HTR-8/SVneo (cell line): ENCODE measurements at places on chromosomes 11 and 22.
A peak's percentile ranks its signal among the peaks of the same experiment; 100 is the strongest.

- no peak for DNase-seq
Observed at GRCh38 chr11:108727665-108728064, 62.8 kb downstream of the DDX10 start.

DNA sequence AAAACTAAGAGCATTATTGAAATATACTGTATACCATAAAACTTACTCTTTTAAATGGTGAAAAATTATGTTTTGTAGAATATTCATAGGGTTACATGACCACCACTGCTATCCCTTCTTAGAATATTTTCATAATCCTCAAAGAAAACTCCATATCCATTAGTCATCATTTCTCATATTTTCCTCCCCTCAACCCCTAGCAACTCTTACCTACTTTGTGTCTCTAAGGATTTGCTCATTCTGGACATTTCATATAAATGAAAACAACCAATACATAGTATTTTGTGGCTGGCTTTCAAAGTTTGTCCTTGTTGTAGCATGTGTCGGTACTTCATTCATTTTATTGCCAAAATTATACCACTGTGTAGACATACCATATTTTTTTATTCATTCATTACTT lies 863.8 kb downstream of the KCNA4 start:
- DNase-seq: no peak

DNA sequence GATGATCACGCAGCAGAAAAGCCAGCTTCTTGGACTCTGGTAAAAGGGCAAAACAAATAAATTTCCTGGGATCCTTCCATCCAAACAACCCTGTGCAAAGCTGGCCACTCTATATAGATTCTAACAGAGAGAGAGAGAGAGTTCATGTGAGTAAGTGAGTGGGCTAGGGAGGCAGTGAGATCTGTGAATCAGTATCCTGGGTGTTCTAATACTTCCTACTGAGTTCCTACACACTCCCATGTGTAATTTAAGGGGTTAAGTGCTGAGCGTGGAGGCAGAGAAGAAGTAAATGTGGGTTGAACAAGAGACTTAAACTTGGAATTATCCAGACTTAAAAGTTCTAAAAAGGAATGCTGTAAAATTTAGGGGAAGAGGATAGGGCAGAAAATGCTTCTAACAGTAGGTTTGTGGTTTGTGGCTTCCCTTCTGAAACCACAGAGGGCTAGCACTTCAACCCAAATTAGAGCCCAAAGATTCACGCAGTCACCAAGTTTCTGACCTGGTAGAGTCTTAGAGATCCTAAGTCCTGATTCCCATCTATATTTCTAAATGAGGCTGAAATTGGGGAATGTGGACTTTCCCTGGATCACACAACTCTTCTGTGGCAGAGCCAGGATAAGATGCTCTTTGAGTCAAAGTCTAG lies 413.9 kb downstream of the TENM4 start:
- DNase-seq: no peak

DNA sequence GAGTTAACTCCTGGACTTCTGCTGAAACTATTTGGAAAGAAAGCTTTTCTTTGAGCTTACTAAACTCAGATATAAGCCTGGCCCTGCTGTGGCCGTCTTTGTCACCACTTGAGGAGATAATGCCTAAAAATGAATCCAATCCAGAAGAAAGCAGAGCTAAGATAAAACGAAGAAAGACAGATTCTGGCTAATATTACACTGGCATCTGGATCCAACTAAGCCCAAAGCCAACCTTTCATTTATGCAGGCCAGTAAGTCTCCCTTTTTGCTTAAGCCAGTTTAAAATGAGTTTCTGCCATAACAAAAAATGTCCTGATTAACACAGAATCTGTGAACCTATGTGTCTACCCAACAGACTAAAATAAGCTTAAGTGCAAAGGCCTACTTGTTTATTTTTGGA lies 34.5 kb downstream of the PIK3C2A start:
- no peak for DNase-seq

DNA sequence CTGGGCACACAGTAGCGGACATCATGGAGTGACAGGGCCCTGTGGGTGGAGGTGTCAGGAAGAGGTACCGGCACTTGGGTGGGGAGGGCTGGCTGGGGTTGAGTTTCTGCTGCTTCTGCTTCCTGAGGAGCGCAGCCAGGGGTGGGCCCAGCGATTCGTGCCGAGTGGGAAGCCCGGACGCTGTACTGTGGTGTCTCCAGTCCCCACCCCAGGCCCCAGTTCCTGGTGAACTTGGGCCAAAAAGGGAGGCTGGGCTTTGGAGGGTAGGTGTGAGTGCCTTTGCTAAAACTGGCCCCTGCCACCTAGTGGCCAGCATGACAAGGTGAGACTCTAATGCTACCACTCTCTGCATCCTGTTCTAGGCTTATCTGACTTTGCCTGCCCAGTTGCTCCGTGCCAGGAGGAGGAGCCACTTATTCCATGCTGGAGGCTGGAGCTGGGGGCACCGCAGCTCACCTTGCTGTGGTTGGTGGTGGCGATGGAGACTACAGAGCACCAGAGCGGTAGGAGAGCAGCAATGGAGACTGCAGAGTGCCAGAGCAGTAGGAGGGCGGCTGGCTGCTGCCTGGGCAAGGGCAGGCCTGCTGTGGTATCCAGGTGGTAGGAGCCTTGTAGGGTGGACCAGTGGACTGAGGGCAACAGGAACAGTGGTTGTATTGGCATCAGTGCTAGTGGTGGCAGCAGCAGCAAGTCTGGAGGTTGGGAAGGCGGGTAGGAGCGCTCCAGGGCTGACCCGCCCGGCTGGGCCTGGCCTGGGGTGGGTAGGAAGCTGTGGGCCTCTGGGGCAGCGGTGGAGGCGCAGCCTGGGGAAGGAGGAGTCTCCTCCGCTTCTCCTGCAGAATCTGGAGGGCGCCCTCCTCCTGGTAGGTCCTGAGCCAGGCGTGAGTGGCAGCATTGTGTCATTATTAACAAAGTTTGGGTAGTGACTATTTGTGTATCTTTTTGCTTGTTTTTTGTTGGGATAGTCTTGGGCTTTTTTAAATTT lies 2.2 kb upstream of the RFPL2 start:
- DNase-seq: no peak

- DNase-seq: peak; percentile 86
Observed at GRCh38 chr11:12556788-12557384, 117.3 kb upstream of the TEAD1 start.

DNA sequence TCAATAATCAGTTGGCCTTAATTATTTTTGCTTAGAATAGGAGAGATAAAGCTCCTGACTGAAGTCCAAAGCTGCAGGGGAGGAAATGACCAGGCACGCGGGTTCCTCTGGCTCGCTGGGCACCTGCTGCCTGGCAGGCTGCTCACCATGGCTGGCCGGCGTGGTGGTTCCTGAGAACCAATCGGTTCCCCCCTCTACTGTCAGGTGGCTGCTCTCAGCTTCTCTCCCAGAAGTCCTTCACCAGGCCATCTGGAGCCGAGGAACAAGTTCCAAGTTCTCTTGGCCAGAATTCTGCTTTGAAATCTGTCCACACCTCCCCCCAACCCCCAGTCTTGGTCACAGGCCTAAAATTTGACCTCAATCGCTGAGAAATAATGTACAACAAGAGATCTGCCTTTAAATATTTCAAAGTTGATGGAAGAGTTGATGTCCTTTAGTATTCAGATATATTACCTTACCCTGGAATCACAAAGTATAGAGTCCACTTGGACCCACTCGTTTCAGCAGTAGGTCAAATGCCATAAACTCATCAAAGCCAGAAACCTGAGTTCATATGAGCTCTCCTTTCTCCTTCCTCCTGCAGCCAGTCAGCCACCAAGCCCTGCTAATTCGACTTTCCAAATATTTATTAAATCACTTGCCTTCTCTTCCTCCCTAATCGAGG lies 25.2 kb downstream of the EXPH5 start:
- DNase-seq: no peak

DNA sequence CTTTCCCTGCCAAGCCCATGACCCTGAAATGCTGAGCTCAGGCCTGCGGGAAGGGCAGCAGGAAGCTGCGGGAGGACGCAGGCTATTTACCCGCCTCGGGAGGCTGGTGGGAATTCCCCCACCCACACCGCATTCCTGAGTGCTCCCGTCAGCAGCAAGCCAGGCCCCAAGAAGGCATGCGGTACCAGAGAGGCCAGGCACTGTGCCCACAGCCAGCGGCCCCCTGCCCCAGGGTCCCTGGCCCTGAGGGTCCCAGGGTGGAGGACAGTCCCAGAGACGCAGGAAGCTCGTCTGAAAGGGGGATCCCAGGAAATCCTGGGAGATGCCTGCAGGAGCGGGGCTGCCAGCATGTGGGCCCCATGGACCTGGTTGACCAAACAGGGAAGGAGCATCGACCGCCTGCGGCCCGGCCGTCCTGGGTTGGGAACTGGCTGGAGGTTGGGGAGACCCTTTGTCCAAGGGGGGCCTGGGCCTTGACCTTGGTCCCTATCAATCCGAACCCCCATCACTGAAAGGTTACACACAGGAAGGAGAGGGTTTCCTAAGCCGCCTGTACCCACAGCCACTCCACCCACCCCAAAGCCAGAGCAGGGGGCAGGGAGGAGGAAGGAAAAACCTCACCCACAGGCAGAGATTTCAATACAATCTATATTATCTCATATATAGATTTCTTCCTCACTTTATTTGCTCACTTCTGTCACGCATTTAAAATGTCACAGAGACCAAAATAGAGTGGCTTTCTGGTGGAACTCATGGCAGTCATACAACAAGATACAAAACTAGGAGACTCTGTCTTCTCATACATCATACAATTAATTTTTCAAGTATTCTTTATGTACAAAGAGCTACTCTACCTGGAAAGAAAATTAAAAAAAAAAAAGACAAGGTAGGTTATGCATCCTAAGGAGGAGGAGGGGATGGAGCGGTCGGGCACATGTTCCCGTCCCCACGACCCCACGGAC lies 17.1 kb downstream of the MAFF start:
- peak; percentile 71 for DNase-seq

GRCh38 chr11:65672982-65673381 lies 10.3 kb upstream of the RELA start:
- DNase-seq: no peak

DNA sequence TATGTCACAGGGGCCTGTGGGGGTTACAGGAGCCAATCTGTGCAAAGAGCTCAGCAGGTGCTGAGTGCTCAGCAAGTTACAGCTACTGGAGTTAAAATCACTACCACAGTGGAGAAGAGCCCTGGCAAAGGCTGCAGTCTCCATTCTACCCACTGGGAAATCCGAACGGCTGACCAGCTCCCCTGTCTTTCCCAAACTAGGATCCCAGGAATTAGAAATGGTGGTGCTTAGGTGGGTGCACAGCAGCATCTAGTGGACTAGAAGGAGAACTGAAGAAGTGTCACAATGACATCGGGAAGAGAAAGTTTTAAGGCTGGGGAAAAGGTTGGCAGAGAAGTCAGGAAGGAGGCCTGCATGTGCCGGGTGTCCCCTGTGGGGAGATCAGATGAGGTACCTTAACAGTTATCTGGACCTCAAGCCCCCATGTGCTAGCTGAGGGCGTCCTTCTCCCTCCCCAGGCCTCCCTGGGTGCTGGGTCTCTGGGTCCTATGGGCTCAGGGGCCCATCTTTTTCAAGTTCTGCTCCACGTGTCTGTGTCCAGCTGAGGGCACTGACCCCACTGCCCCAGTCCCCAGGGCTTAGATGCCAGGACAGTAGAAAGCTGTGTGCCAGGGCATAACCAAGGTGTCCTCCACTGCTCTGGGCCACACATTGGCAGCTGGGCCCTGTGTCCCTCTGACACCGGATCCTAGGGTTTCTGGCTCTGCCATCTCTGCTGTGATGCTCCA lies 1.9 kb downstream of the PIWIL3 start:
- DNase-seq: peak; percentile 38

GRCh38 chr22:17841836-17842235 lies 67.6 kb upstream of the BID start:
- DNase-seq: no peak

- DNase-seq: no peak
Observed at GRCh38 chr22:40000171-40000570, 5.4 kb downstream of the FAM83F start.

DNA sequence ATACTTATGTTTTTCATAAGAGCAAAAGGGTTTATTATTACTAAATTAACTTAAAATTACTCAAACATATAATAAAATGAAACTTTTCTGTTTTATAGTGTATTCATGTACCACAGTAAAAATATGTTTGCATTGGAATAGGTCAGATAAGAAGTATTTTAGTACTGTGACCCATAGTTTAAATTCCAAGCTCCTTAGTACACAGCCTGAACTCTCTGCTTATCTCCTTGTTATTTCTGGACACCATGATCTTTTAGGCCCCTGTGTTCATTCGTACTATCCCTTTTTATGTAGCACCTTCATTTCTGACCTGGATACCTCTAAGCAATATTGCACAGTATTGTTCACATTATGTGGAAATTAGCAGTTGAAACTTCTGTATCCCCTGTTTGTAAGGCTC lies 296.7 kb upstream of the SYN3 start:
- DNase-seq: no peak

- no peak for DNase-seq
Observed at GRCh38 chr11:115776916-115777315, 272.7 kb upstream of the CADM1 start.

DNA sequence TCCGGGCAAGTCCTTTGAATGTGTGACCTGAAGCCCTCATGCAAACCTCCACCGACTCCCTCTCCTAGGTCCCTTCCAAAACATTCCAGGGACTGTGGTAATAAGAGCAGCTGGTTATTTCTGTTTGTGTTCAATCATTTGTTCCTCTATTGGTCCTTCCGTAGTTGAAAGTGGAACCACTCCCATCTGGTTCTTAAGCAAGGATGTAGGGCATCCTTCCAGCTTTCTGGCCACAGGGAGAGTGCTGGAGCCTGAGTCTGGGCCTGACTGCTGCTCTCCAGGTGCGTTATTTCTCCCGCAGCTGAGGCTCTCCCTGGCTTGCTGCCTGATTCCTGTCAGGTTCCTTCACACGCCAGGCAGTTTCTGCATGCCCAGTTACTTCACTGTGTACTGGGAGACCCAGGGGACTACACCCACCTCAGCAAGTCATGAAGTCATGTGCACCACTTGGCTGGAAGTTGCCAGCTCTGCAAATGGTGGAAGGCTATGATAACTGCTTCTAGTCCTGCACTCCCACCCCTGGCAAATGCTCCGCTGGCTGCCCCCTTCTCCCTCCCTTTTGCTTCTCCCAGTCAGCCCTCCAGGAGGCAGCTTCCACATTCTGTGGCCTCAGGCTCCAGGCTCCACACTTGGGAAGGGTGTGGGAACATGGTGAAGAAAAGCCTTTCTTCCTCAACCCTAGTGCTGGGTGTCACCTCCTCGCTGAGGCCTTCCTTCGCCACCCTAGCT lies 4.0 kb upstream of the ALX4 start:
- no peak for DNase-seq
